ENCODE measurements at places on chromosomes 7 and 10. TPM values are rescaled to one million over a fixed set of nuclear protein-coding genes. Genes with fewer than 3 reads are reported as not detected.

DNA sequence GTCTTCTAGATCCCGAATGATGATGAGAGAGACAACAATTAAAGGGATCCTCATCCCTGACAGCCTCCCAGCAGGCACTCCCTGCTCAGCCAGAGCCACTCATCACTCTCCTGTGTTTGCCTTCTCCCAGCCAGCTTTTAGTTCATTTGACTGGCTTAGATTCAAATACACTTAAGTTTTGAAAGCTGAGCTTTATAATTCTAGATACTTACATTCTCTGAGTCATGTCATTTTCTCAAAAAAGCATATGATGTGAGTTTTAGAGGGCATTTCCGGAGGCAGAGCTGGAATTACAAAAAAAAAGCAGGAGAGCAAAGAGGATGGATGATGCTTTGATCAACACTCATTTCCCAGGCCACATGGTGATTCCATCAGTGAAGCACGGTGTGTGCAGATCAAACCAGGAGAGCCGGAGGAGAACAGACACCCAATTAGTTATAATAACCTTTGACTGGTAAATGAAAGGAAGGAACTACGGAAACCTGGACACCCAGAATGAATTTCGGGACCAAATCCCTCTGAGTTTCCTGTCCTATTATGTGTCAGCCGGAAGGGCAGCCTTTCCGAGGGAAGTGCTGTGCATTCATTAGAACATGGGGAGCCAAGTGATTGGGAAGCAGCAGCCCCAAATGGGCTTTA is 81.5 kb upstream of the HPS1 start:
- DNase-seq = no peak

GRCh38 chr10:21280971-21281572 is 244.4 kb downstream of the SKIDA1 start:
- DNase-seq = no peak

- DNase-seq = no peak
Observed at GRCh38 chr7:150988230-150989226, 2.3 kb upstream of the NOS3 start.

- no peak for DNase-seq
Observed at GRCh38 chr10:22588462-22588861, 125.9 kb downstream of the PIP4K2A start.

- no peak for DNase-seq
Observed at GRCh38 chr10:86644152-86644793, 10.1 kb upstream of the OPN4 start.

GRCh38 chr10:133117688-133118071 is 30.0 kb downstream of the ADGRA1 start:
- no peak for DNase-seq

Gene PAX4
- not detected for total RNA-seq

Gene ASZ1
- total RNA-seq = not detected
